ENCODE measurements at places on chromosomes 12 and 14. TPM values are rescaled to one million over a fixed set of nuclear protein-coding genes. Genes with fewer than 3 reads are reported as not detected.

NXPH4 gene
- total RNA-seq: 0.47 TPM

LIN7A gene
- total RNA-seq: 0.51 TPM

SLC35F4 gene
- total RNA-seq: not detected

COPS7A gene
- 44.8 TPM for total RNA-seq

CACNA1C gene
- 0.07 TPM for total RNA-seq

HSPA2 gene
- total RNA-seq: 8.1 TPM

FIGNL2 gene
- 0.33 TPM for total RNA-seq

SERPINA9 gene
- not detected for total RNA-seq

RND1 gene
- total RNA-seq: 5.7 TPM

SOX5 gene
- total RNA-seq: 2.1 TPM

DNM1L gene
- total RNA-seq: 83.3 TPM

EFS gene
- total RNA-seq: not detected

PSEN1 gene
- 34.1 TPM for total RNA-seq

HOXC10 gene
- total RNA-seq: not detected

TAS2R8 gene
- total RNA-seq: not detected

TULP3 gene
- total RNA-seq: 7.6 TPM

CBLN3 gene
- 4.5 TPM for total RNA-seq

LRRC10 gene
- not detected for total RNA-seq

CD163 gene
- not detected for total RNA-seq
